T-helper 1 cell (primary cell): ENCODE measurements at places on chromosomes 4 and X.

DNA sequence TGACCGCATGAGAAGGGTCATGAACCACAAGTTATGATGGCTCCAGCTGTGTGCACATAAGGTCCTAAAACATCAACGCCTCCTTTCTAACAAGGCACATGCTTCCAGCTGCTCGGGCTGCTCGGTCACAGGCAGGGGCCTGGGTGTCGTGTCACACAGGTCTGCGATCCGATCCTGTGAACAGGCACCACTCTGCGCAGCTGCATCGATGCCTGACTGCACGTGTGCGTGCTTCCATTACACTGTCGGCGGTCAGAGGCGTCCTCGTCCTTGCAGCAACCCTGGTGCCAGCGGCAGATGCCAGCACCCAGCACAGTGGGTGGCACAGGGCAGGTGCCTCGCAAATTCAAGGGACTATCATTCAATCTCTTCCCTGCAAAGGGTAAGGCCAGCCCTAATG lies 23.9 kb downstream of the ZFYVE28 start:
- DNase-seq: no peak

- DNase-seq: no peak
Observed at GRCh38 chrX:16278927-16279326, 111.6 kb downstream of the MAGEB17 start.

GRCh38 chr4:98682719-98683118 lies 24.3 kb upstream of the TSPAN5 start:
- no peak for DNase-seq

DNA sequence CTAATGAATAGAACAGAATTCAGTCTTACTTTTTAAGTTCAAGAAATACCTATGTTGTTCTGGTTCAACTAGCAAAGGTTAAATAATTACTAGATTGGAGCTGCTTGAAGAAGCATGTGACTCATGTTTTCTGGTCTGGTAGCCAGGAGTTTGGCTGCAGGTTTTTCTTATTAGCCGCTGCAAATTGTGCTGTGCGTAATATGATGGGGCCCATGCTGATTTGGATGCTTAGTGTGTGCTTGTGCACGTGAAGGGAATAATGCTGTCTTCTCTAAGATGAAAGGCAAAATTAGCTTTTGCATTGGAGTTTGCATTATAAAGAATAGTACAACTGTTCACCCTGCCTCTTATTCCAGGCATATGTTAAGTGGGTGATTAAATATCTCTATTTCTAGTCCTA lies 219.6 kb downstream of the SNCA start:
- DNase-seq: no peak

- DNase-seq: no peak
Observed at GRCh38 chr4:5569451-5569850, 138.9 kb downstream of the EVC2 start.

GRCh38 chr4:97950836-97951235 lies 192.4 kb downstream of the STPG2 start:
- no peak for DNase-seq

DNA sequence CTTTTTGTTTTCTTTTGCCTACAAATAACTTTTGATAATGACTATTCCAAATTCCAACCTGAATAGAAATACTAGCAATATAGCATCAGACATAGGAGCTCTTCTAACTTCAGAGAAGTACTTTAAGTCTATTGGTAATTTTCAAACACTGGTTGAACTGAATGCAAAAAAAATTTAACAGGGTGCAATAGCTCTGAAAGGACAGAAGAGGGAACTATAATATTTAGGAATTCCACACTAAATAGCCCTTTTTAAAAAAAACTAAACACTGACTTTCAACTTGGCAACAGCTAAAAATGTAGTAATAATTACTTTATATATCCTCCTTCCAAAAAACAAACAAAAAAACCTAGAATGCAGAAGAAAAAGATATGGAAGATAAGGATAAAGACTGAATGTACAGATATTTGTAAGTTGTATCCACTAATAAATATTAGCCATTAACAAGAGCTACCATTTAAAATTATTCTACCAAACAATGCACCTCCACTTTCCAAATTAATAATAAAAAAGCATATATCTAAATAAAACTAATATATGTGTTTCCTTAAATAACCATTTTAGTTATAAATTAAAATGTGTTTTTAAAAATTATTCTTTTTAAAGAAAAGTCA lies 81.4 kb downstream of the FBXW7 start:
- no peak for DNase-seq

DNA sequence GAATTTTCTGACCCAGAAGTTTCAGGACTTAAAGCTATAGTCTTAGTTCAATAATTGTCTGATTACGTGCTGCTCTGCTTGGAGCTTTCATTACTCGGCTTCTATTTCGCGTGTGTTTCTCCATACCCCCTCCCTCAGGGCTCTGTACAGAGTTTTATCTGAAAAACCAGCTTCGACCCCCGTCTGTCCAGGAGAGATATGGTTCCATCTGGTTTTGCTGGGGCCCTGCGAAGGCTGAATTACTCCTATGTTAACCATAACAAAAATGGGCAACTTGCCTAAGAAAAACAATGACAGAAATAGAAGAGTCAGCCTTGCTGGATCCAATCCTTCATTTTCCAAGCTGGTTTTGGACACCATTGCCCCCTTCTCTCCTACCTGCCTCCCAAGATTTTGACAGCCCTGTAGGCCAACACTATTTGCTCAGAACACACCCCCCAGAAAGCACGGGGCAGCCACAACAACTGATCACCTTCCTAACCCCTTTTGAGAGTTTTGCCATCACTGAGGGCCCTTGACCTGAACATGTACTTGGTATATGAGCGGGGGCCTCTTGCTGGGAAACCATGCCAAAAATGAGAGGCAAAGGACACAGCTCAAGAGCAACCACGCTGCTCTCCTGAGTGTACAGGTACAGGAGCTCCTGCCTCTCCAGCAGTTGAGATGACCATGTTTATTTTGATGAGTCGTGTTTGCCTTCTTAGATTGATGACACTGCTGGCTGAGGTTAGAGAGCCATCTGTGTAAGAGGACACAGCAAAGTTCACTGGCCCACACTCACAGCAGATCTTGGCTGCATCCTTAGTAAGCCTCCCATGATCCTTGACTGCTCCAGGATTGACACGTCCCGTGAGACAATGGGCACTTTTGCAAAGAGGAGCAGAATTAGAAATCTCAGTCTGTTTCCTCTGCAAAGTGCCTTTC lies 36.2 kb upstream of the ATP6AP2 start:
- no peak for DNase-seq

DNA sequence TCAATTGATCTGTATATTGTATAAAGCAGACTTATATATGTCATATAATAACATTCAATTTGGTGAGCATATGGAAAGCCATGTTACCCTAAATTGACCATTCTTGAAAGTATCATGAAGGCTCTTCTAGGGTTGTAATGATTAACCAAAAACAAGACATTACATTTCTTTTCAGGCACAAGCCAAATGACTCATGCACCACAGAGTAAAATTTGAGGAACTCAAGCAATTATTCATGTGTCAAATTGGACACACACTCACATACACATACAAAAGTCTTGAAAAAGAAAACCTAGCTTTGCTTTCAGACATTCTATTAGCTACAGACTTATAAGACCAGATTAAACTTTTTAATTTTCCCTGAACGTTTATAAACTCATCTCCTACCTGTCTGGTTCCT lies 146.5 kb upstream of the PCDH18 start:
- no peak for DNase-seq

- no peak for DNase-seq
Observed at GRCh38 chrX:26922278-26922677, 540.9 kb downstream of the PPP4R3C start.

DNA sequence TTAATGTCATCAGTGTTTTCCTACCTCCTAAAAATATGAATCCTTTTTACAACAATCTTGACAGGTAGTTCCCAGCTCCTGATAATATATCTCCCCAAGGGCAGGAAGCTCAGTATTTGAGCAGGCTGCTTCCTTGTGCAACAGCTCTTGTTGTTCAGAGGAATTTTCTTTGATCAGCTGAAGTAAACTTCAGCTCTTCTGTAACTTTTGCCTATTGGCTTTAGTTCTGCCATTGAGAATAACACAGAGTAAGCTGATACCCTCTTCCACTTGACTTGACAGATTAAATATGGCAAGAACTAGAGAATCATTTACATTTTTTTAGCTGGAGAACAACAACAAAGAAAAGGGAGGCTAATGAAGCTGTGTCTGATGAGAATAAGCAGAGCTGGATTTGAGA lies 75.2 kb downstream of the LUZP4 start:
- DNase-seq: no peak

DNA sequence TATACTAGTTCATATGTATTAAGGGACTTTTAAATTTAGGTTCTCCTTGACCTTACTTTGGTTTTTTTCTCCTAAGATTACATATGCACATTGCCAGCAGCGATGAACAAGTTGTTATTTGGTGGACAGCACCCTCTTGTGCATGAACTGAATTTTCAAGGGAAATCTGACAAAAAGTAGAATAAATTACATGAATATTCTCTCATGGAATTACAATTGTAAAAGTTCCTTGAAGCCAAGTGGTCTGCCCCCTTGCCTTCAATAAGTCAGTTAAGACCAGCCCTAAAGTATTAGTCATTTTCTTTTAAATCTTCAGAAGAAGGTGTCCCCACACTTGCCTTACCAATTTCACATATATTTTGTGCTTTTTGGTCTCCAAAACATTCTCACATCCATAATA lies 30.7 kb upstream of the SMARCA5 start:
- no peak for DNase-seq

DNA sequence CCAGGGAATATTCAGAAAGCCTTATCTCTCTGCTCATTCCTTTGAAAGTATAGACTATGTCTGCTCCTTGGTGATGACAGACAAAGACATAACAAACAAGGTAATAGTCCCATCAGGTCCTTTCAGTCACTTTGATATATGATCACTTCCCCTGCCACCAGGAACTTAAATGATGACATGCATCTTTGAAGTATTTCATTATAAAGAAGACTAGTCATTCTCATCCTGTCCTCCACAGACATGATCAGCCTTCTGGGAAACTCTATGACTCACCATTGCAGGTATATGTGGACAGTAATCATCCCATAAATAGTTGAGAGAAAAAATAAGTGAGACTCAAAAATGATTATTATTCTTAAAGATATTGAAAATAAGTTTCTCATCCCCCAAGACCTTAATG lies 117.5 kb upstream of the VCX2 start:
- no peak for DNase-seq

DNA sequence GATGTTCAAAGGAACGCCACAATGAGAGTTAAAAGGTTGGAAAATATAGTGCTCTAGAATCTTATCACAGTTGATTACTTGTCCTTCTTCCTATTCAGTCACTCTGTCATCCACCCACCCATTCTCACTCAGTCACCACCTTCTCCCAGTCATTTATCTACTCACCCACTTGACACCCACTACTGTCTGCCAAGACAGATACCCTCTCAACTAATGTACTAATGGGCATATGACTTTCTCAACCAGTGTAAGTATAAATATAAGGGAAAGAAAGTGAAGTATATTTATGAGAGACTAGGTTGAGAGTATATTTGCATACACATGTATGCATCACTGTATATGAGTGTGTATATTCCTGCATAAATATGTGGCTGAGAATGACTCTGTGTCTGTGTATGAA lies 20.0 kb downstream of the MID2 start:
- no peak for DNase-seq

DNA sequence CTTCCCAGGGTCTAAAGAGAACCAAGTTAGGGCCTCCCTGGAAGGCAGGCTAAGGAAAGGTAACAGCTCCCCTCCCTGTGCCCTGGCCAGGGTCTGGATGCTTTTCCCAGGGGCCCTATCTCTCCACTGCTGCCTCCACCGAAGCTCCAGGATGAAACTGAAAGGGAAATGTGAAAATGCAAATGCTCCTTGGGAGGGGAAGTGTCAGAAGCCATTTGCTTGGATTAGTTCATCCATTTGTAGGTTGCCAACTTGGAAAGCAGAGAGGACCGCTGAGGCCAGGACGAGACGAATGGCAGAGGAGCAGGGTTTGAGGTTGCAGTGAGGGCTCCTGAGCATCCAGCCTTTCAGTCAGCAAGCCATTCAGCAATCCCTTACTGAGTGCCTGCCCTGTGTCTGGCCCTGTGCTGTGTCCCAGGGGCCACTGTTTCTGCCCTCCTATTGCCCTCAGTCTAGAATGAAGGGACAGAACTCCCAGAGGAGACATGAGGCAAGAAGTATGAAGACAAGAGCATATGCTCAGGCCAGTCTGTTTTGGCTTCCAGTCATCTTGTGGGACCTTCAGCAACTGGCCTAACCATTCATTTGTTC lies 45.9 kb upstream of the PGRMC1 start:
- no peak for DNase-seq

DNA sequence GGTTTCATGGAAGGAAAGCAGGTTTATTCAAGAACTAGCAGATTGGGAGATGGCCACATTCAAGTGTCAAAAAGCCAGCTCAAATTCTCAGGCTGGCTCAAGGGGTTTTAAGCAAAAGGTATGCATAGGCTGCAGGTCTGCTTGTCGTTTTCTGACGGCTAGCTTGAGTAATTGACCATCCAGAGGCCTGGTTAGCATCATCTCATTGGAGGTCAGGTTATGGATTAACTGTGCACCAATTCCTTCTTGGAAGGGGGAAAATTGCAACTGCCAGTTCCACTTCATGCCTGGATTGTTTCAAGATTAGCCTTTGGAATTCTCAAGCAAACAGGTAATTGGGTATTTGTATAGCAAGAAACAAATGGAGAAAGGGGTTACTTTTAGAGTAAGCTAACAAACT lies 62.1 kb downstream of the FUNDC1 start:
- no peak for DNase-seq

DNA sequence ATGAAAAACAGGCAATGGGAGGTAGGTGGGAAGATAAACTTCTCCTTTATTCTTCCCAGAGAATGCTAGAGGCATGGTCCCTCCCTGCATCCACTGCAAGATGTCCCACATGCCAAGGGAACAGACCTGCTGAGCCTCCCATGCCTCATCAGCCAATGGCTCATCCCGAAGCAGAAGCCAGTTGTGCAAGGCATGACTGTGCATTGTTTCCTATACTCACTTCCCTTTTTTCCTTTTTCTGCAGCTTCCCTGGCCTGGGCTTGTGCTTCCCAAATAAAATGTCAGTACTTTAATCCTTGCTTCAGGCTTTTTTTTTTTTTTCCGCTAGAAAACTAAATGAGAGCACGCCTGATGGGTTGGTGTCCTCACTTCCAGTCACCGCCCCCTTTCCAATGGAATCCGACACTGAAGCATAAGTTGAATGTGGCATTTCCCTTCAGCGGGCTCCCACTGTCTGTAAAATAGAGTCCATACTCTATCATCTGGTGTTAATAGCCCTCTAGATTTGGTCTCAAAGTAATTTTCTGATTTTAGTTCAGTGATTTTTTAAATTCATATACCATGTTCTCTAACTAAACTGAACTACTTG lies 239.0 kb upstream of the JADE1 start:
- no peak for DNase-seq

- no peak for DNase-seq
Observed at GRCh38 chr4:94516067-94516466, 64.3 kb downstream of the PDLIM5 start.

GRCh38 chrX:133972916-133973315 lies 12.5 kb downstream of the GPC3 start:
- no peak for DNase-seq
